ENCODE measurements at places on chromosomes 12 and 14.

GRCh38 chr12:123621619-123622530 is 11.6 kb downstream of the EIF2B1 start:
- DNase-seq: no peak

- no peak for DNase-seq
Observed at GRCh38 chr12:95787274-95787818, 3.2 kb downstream of the NTN4 start.

- DNase-seq: no peak
Observed at GRCh38 chr14:88841741-88842140, 17.3 kb downstream of the TTC8 start.

- DNase-seq: no peak
Observed at GRCh38 chr14:62431496-62431895, 613.8 kb downstream of the KCNH5 start.

DNA sequence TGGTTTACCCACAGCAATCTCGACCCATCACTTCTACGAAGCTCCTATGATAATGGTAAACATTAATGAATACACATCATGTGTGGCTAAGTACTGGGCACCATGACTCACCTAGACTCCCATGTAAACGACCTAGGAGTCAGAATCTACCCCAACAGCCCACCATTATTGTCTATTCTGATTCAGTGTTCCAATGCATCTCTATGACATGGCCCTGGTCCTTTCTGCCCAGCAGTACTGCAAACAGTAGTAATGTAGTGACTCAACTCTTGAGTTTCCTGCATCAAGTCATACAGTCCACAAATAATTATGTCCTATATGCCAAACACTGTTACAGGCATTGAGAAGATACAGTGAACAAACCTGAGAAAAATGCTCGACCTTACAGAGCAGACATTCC is 14.6 kb downstream of the GTF2A1 start:
- no peak for DNase-seq

GRCh38 chr12:78037707-78038106 is 207.0 kb downstream of the NAV3 start:
- DNase-seq: no peak

Data from stimulated activated effector memory CD8-positive, alpha-beta T cell treated with anti-CD3 and anti-CD28 coated beads, Interleukin-12 subunit alpha, Interleukin-12 subunit beta, amount 100 ng/mL, for 72 hours (primary cell).